Activated CD8-positive, alpha-beta memory T cell treated with anti-CD3 and anti-CD28 coated beads for 1 hour (primary cell): ENCODE measurements at places on chromosomes 5 and 9.

DNA sequence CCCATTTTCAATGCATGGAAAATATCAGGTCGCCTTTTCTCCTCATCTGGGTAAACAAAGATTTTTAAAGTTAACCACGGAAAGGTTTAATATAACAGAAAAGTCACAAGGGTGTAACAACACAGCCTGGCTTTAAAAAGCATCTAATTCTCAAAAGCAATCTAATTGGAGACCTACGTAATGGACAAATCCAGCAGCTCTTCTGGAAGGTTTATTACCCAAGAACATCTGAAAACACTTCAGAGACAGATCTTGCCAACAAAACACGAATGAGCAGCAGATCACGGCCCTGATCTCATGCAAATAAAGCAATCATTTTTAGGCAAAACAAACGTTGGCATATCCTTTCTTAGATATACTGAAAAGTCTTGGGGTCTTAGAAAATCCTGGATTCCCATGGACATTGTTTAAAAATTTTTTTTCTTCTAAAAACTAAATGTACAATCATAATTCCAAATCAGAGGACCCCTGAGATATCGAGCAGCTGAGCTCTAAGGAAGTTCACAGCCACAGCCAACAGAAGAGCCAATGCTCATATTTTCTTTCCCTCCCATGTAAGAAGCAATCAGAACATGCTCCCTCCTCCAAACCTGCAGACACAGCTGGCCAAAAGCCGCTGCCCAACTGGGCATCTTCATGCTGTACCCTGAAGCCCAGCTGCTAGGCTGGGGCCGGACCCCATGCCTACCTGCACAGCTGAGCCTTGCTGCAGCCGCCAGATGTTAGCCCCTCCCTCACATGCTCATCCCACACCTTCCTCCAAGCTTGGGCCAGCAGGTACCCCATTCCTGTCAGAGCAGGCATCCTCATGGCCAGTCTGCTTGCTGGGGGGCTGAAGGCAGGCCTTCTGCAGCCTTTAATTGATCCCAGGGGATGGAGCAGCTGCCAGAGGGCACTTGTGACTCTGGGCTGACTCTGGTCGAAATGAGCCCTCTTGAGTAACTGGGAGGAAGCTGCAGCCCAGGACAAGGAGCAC, 11.2 kb downstream of the ANKS6 start:
- DNase-seq = no peak

DNA sequence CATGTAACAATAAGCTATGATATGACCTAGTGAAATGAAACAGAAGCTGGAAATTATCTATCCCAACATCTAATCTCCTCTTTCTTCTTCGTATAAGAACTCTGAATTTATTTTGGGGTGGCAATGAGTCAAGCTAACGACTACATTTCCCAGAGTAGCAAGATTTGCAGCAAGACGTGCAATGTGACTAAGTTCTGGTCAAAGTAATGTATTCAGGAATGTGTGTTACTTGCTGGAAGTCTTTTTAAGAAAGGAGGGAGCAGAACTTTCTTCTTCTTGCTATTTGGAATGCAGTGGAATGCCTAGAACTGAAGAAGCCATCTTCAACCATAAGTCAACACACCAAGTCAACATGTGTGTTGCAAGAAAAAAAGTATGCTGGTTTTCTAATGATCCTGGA, 406.6 kb upstream of the MEF2C start:
- DNase-seq = no peak

DNA sequence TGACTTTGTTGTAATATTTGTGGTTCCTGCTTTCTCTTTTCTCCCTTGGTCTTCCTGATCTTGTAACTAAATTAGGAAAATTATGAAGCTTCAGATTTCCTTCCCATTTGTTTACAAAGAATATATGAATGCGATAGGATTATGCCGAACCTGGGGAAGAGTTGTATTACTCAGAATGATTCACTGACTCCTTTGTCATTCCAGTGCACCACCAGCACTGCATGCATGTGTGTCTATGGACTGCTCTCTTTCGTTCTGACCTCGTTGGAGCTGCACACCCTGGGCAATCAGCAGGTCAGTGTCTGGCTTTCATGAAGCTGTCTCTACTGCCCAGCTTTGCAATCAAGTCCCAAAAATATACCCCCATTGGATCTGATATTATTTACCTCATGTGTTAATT, 25.5 kb downstream of the NUP188 start:
- DNase-seq = no peak

DNA sequence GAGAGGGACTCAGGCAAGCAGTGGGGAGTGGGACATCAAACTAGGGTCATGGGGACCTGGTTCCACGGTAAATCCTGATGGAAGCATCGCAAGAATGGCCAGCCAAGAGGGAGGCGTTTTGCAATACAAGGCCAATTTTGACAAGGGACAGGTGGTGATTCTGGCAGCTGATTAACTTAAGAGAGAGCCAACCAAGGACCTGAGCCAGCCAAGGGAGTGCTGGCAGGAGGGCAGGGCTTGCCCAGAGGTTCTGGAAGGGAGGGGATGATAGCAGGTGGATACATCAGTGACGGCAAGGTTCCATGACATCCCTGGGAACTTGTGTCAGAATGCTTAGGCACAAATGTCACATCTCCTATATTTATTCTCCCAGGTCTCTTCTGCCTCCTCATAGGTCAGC, 32.8 kb upstream of the PUM3 start:
- no peak for DNase-seq

- DNase-seq = no peak
Observed at GRCh38 chr9:90965226-90966030, 163.8 kb downstream of the SYK start.

DNA sequence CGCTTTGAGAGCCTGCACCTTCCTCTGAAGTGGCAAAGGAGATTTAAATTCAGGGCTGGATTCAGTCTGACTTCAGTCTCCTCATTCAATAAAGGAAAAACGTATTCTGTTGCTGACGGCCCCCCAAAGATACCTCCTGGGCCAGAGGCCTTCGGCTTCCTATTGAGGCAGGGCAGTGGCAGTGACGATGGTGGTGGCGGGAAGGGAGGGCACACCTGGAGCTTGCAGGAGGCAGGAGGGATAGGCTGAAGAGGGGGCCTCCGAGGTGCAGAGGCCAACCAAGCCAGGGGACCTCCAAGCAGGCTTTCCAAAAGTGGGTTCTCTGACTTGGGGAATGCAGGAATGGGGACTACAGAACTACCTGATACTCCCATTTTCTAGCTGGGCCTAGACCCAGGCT, 15.9 kb downstream of the RNF44 start:
- DNase-seq = no peak

DNA sequence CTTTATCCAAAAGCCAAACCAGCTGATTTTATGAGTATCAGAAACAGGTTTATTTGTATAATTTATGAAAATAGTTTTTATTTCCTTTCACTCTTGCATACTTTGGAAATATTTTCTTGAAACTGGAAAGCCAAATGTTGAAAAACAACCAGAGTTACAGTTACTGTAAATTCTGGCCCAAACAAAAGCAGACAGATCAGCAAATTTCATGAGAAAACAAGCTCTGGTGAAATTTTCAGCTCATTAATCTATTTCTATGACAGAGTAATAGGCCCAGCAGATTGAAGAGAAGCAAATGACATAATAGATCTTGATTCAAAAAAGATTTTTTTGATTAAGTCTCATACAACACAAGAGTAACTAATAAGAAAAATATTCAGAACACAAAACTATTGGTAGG, 182.7 kb downstream of the ENC1 start:
- DNase-seq = no peak

- no peak for DNase-seq
Observed at GRCh38 chr9:114953959-114954358, 23.6 kb upstream of the TNFSF8 start.

DNA sequence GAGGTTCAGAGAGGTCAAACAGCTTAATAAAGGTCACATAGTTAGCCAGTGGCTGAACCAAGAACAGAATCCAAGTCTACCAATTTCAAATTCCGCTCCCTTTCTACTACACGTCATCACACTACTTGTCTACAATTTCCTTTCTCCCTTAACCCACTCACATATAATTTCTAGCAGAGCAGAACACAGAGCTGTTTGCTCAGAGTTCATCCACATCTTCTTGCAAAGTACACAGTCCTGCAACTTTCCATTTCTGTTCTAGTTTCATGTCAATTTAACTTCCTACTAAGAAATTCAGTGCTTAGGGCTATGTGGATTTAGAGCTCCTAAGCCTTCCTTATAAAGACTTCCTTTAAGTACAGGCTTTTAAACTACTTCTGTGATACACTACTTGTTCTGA, 61.3 kb downstream of the MEGF9 start:
- DNase-seq = no peak

DNA sequence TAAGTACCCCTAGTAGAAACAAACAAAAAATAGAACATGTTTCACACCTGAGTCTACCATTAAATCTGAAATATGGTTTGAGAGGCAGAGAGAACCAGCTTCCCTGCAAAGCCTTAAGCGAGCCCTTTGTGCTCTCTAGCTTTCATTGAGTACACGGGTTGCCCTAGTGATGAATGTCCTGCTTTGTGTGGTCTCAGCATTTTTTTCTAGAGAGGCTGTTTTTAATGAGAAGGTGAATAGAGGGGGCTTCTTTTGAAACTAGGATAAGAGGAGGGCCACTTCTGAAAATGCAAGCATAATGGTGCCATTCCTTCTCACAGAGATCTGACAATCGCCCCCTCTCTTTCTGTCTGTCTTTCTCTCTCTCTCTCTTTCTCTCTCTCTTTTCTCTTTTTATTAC, 131.3 kb downstream of the MACIR start:
- DNase-seq = no peak

DNA sequence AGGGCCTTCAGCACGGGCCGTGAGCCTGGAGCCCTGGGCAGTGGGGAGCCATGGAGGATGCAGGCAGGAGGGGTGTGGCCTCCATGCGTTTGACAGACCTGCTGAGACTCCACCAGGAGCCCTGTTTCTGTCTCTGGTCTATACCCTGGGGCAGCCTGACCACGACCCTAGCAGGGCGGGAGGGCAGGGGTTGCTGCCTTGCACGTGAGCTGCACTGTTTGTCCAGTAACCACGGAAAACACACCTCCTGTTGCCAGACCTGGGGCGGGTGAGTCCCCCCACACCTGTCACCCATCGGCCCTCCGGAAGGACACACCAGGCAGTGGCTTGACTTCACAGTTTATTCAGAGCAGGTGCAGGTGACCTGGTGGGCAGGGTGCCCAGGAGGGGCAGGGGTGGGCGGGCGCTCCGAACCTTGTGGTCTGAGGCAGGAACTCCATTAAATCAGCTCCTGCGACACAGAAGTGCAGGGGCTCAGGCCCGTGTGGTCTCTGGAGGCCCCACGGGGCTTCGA, 3.9 kb downstream of the LCN8 start:
- no peak for DNase-seq

DNA sequence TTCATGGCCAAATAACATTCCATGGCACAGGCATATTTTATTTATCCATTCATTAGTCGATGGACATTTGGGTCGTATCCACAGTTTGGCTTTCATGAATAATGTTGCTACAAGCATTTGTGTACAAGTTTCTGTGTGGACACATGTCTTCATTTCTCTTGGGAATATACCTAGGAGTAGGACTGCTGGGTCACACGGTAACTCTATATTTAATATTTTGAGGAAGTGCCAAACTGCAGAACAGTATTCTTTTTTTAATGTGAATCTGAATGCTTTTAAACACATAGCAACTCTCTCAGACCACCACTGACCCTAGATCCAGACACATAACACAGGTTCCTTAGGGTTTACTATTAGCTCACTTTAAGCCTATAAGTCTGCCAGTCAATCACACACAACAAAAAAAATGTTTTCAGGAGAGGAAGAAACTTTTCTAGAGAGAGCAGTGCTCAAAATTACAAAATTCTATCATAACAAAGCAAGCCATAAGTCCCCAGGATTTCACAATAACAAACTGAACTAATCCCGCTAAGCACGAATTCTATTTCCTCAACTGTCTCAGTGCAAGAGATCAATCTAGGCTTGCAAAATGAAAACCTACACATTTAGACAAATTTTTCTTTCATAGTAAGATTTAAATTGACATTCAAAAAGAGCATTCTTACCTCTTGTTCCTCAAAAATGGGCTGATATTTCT, 41.8 kb upstream of the GABBR2 start:
- no peak for DNase-seq

GRCh38 chr5:111743988-111744387, 13.0 kb downstream of the NREP start:
- DNase-seq = no peak

DNA sequence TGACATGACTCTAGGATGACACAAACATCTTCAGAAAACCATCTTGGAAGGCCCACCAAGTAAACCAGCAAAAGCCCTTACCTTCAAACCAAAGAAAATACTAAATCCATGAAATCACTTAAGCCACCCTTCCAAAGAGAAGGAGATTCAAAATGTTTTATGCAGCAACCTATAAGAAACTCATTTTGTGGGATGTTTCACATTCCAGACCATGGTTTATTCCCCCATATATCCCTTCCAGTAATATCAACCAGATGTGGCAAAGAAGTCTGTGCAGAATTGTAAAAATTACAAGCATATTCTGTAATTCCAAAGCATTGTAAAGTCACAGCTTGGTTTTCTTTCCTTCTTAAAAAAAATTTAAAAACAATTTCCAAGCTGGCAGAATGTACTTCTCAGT, 117.4 kb downstream of the SLIT3 start:
- DNase-seq = no peak

GRCh38 chr9:21683484-21684175, 118.8 kb upstream of the MTAP start:
- DNase-seq = no peak

DNA sequence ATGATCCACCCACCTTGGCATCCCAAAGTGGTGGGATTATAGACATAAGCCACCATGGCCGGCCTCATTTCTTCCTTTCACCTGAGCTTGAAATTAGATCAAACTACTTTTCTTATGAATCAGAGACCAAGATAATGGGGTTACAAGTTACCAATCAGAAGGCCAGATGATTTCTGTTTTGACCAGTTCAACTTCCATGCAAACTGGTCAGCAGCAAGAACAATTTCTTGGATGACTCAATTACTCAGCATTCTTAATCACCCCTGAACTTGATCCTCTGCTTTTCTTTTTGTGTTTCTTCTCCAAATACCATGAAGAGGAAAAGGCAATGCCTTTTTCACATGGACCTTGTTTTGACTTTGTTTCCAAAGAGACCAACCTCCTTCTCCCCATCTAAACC, 10.0 kb upstream of the PLIN2 start:
- DNase-seq = no peak

- DNase-seq = no peak
Observed at GRCh38 chr5:1370006-1370405, 25.1 kb upstream of the CLPTM1L start.

DNA sequence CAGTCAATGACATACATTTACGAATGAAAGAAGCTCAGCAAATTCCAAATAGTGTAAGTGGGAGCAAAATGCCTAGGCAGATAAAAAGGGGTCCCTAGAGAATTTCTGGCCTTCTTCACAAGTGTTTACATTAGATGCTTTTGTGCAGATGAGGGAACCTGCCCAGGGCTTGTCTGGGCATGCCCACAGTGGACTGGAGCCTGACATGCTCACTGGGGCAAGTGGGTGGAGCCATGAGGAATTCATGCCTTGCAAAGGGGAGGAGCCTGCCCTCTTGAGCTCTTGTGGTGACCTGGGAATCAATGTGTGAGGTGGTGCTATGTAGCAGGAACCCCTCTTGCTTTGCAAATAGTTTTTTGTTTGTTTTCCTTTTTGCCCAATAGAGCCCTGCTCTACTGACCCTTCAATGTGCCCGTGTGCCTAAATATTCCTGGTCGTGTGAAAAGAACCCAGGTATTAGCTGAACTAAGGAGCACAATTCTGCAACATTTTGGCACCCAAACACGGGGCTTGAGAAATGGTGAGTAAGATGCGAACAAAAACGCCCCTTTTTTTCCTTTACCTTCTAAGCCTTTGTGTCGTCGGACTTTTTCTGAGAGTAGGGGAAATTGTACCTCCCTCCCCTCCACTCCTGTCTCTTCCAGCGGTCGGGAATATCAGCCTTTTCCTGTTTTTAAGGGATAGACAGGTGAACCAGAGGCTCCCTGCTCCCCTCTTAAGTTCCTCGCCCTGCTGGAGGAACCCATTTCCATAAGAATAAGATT, 433.8 kb upstream of the CDH9 start:
- no peak for DNase-seq
